ENCODE measurements at places on chromosomes 2 and 18. TPM values are rescaled to one million over a fixed set of nuclear protein-coding genes. Genes with fewer than 3 reads are reported as not detected.
A peak's percentile ranks its signal among the peaks of the same experiment; 100 is the strongest.

DNA sequence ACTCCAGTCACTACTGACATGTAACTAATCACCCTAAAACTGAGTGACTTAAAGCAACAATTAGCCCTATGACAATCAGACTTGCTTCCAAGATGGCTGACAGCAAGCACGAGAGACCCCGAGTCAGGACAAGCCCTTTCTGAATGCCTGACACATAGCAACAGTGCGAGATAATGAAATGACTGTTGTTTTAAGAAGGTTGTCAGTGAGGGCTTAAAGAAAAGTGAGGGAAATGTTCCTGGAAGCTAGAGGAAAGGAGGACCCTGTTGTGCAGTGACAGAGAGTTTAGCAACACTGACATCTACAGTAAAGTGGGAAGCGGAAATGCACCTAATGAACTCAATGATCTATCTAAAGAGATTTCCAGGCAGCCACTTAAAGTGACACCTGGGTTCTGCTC, 163.1 kb downstream of the STK39 start:
- DNase-seq, result no peak

GRCh38 chr18:37440206-37440605, 125.4 kb downstream of the CELF4 start:
- no peak for DNase-seq

SLC4A5 gene
- total RNA-seq, result 2.2 TPM

DNA sequence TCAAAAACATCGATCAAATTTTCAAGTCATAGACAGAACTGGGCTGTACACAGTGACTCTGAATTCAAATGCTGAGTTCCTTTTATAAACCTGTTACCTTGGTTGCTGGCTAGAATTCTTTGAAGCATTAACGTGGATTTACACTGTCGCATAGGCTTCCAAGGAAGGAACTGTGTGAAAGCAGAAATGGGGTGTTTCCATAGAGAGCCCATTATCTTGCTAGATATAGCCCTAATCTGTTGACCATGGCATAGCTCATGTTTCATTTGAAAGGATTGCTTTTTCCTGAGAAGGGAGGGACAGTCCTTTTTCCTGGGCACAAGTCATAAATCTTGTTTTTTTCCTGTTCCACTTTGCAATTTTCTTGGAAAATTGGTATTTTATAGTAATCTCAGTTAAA, 73.8 kb upstream of the NEUROD1 start:
- no peak for DNase-seq

TMEM163 gene
- 2.5 TPM for total RNA-seq

UGT1A5 gene
- total RNA-seq, result not detected

GRCh38 chr2:64637000-64637635, 16.6 kb downstream of the SERTAD2 start:
- no peak for DNase-seq

- DNase-seq, result no peak
Measured at GRCh38 chr2:183093857-183094657, 15.5 kb downstream of the DUSP19 start.

- DNase-seq, result no peak
Measured at GRCh38 chr2:159968279-159968900, 94.0 kb downstream of the PLA2R1 start.

DNA sequence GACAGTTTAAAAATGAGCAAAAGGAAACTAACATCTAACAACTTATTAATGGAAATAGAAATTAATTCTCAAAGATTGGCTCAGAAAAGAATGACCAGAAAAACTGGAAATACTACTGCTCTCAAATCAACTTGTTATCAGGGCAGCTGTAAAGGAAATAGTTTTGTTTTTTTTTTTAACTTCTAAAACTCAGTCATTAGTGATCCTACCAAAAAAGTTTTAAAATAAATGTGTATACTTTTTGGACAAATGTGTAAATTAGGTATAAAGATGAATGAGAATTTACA, 52.1 kb upstream of the PEX13 start:
- DNase-seq, result no peak

- DNase-seq, result no peak
Measured at GRCh38 chr2:151043484-151043883, 218.2 kb downstream of the RBM43 start.

- DNase-seq, result no peak
Measured at GRCh38 chr2:170739048-170739447, 23.9 kb downstream of the SP5 start.

DNA sequence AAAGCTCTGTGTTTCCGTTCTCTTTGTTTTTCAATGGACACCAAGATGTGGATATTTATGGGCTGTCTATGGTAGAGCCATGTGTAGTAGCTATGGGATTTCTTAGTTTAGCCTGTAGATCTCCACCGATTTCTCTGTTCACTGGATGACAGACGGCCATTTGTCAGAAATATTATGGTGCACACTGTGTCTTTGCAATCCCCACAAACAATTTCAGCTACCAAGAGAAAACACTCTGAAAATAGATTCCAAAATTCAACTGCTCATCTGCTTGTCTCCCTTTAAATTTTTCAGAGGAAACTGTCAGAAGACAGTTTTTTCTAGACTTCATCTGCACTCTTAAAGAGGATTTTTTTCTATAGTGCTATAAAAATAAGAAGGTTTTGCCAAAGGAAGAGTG, 166.8 kb downstream of the CD226 start:
- DNase-seq, result no peak

DNA sequence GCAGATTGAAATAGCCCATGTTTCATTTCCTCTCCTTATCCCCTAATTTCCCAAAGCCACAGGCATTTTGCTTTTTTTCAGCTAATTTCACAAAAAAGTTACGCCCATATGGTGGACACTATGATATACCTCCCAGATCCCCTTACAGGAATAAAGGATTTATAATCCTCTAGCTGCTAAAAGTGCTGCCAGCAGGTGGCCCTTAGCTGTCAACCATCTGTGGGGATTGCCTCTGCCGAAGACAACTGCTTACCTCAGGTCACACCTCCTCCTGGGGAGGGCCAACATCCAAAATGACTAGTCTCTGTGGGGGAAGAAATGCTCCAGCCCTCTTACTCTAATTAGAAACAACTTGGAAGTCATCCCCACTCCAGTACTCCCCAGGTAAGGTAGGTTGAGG, 61.0 kb upstream of the EPB41L3 start:
- DNase-seq, result no peak

FSIP2 gene
- total RNA-seq, result 1.2 TPM

DNA sequence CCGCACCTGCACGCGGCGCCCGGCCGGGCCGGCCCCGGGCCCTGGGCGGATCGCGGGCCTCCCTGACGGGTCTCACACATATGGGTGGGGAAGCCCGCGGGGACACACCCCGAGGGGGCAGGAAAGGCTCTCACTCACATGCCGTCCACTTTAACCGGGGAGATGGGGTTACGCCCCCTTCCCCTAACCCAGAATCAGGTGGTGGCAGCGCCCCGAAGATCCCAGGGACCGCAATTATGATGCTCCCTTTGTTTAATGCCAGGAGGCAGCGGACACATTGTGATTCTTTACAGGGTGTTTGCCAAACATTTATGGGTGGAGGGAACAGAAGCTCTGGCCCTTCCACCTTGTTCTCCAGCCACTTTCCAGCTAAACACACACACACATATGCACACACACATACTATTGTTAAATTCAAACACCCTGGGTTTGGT, 424 bp upstream of the ANKRD44 start:
- no peak for DNase-seq

DNA sequence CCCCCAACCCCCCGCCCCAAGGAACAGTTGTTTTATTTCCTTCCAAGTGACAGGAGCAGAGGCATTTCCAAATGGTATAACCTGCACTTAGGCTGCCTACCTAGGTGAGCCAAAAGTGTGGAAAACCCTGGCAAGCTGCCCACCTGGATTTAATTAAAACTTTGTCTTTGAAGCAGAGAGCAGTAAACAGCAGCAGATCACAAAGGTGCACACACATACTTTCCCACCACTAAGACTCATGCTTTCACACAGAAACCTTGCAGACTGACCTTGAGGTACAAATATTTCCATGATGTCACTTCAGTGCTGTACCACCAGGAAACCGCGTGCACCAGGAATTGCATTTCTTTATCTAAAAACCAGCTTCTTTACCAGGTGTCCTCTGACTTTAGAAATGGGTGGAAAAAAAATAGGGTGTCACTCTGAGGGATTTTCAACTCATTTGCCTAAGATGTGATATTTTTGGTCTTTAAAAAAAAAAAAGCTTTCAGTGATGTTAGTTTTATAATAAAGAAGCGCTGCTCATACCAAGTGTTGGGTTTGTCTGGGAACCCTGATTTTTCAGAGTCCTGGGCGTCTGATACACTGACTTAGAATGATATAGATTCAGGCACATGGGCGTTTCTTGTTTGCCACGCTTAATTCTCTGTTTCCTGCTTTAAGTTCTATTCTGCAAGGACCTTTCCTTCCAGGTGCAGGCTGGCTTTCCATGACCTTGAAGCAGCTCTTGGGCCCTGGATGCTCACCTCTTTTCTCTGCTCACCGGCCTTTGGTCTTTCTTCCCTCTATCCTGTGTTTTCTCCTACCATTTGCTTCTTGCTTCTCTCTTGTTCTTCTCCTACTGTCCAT, 70.7 kb upstream of the BCL2L11 start:
- DNase-seq, result no peak

- DNase-seq, result no peak
Measured at GRCh38 chr2:637804-638203, 39.4 kb downstream of the TMEM18 start.

DNA sequence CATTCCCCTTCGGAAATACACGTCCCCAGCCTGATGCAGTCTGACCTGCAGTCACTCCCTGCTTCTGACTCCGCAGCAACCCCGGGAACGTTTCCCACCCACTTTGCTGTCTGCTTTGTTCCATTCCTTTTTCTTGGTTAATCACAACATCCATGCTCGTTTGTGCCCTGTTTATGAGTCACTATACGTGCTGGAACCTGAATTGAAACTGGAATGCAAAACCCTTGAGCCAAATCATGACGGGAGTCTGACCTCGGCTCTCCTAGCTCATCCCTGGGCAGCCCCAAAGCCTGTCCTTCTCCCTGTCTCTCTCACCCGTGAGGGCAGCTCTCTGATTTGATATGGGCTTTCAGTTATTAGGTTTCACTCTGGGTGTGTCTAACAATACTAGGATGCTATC, 57.1 kb upstream of the RNF152 start:
- DNase-seq, result peak; percentile 33

MAP3K19 gene
- not detected for total RNA-seq

SF3B6 gene
- 39.7 TPM for total RNA-seq

- DNase-seq, result no peak
Measured at GRCh38 chr2:220101980-220102379, 474.6 kb downstream of the SLC4A3 start.

- no peak for DNase-seq
Measured at GRCh38 chr18:48833701-48834412, 116.9 kb downstream of the SMAD7 start.

GRCh38 chr2:214484239-214484638, 73.4 kb downstream of the VWC2L start:
- no peak for DNase-seq

DNA sequence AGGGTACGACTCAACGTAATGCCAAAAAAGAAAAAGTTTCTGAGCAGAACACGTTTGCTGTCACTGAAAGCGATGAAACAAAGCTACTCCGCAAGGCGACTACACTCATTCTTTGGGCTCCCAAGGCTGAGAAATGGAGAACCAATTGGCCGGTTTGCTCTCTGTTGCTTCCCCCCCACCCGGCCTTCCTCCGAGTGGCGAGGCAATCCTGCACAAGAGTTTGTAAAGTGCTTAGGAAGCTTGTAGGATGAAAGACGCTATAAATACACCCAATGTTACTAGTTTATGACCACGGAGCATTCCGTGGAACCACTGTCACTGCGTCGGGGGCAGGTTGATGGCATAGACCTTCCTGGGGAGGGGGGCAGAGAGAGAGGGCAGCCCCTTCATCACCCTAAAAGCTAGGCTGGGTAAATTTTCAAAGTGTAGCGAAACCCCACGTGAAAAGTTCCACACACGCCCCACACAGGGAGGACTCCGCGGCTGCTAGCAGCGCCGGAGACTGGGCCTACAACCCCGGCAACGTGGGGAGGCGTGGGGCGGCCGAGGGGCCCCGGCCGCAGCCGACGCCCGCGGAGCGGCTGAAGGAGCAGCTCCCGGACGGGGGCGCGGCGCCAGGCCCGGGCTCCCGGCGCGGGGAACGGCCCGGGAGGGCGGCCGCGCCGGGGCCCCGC, 915 bp downstream of the CUL3 start:
- no peak for DNase-seq

DNA sequence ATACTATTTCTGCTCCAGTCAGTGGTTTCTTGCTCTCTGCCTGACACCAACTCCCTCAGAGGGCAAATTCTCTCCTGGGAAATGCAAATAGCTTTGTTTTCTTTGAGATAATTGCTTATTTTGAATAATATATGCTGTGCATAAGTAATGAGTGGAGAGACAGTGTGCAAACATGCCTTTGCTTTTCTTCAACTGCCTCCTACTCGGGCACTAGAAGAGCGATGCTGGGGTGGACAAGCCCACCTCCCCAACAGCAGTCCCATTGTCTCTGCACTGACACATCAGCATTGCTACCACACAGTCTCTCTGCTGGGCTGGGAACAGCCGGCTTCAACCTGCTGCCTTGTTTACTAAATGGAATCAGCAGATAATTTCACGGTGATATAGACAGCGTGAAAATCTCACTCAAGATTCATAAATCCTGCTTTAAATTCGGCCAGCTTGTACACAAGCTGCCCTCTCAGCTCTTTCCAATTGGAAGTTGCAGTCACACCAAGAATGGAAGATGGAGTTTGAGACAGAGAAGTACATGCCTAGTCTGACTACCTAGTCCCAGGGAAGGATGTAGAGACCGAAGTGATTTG, 694.5 kb downstream of the TDRD15 start:
- DNase-seq, result no peak

ACTG2 gene
- total RNA-seq, result 325 TPM

GPR155 gene
- 6.8 TPM for total RNA-seq

DNA sequence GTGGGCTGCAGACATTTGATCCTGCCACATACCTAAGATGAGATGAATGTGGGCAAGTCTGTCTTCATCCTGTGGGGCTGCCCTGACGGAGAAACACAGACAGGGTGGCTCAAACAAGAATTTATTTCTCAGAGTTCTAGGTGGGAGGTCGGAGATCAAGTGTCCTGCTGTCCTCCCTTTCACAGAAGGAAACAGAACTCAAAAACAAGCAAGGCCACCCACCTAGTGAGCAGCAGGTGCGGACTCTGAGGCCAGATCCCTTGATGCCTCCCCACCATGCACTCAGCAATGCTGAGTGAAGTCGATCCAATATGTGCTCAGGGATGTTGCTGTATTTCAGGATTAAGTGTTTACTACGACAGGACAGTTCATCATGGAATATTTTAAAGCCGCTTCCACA, 63.0 kb upstream of the SNTG2 start:
- DNase-seq, result no peak

DNA sequence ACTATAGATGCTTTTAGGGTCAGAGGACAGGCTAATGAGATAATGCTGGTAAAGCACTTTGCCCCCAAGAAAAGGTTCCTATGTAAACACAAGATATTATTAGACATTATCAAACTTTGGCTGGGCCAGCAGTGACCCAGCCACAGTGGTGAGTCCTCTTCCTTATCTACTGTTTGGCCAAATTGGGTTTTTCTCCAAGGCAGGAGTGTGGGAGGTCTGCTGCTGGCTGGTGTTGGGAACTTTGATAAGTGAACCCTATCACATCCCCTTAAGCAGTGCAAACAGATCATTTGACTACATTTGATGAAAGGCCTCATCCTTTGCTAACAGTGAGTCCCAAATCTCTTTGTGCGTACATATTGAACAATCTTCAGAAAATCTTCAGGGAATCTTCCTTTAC, 16.2 kb downstream of the FZD7 start:
- no peak for DNase-seq

GPAT2 gene
- total RNA-seq, result 6.9 TPM

ARHGAP28 gene
- 0.41 TPM for total RNA-seq

GRCh38 chr2:142599504-142599903, 278.0 kb upstream of the KYNU start:
- no peak for DNase-seq
